ENCODE measurements at places on chromosomes 2 and 18.
A peak's percentile ranks its signal among the peaks of the same experiment; 100 is the strongest.

- peak; percentile 79 for DNase-seq
Measured at GRCh38 chr2:152335726-152336118, 748 bp downstream of the FMNL2 start.

GRCh38 chr2:207778298-207778882 is 8.7 kb upstream of the FZD5 start:
- no peak for DNase-seq

DNA sequence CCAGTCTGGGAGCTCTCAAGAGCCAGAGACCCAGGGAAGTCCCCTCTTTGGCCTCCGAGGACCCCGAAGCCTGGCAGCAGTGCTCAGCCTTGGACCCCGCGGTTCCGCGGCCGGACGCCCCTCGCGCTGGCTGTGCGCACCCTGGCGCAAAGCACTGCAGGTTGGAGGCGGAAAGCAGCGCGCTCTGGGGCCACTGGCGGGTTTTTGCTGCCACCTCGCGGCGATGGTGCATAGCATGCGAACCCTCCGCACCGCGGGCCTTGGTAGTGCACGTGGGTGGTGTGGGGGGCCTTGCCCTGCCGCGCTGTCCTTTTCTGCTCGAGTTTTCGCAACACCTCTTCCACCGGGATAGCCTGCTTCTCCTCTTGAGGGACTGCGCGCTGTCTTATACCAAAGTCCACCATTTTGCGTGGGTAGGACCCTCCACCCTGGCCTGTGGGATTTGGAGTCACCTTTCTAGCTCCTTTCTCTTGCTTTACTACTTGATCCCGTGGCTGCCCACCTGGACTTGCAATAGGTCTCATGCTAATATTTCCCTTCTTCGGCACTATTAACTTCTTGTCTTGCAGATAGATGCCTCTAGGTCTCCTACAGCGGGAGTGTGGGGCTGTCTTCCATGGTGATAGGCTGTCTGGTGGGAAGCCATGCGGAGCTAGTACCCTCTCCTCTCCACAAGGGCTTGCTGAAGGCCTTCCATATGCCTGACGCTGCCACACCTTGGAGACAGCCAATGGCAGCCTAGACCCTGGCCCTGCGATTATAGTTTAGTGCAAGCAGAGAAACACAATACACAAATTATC is 14.3 kb downstream of the SIX3 start:
- peak; percentile 77 for DNase-seq

DNA sequence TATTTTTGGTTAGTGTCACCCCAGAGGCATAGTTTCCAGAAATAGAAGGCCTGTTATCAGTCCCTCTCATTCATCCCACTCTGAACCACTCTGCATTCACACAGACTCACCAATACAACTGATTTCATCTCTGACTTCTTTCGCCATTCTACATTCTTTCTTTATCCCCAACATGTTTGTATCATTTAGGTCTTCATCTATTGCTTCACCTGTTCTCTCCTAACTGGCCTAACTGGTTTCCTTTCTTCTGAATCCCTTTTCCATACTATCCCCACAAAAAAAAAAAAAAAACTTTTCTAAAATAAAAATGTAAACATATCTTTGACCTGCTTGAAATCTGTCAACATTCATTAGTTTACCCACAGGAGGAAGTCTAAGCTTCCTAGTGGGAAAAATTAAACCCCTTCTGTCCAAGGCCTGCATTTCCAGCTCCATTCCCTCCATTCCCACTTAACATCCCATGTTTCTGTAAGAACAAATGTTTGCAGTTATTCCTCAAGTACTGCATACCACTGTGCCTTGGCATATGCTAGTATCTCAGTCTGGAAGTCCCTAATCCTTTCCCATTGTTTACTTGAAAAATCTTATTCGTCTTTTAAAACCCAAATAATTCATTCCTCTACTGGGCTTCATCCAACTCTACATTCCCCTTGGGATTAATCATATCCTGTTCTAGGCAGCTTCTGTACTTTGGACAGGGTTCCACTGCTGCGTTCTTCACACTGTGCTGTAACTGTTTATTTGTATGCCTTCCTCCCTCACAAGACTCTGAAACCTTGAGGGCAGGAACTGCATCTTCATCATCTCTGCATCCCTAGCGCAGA is 68.5 kb downstream of the FIGN start:
- no peak for DNase-seq

GRCh38 chr2:99867770-99868169 is 274.6 kb downstream of the AFF3 start:
- no peak for DNase-seq

DNA sequence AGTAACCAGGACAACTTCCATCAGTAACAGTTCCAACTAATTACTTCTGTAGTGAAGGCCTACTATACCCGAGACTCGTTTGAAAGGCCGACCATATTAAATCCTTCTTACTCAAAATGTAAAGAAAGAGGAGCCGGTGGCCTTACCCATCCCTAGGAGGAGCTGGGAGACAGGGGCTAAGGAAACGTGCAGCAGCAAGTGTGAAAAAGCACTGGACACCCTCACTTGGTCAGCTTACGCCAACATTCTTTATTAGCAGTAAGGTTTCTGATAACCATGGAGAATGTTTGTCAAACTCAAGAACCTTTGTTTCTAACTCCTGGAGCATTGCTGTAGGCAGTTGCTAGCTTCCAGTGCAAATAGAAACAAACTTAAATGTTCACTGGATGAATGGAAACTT is 26.7 kb upstream of the VWA3B start:
- no peak for DNase-seq

GRCh38 chr18:76317136-76317535 is 177.9 kb downstream of the ZNF516 start:
- no peak for DNase-seq

DNA sequence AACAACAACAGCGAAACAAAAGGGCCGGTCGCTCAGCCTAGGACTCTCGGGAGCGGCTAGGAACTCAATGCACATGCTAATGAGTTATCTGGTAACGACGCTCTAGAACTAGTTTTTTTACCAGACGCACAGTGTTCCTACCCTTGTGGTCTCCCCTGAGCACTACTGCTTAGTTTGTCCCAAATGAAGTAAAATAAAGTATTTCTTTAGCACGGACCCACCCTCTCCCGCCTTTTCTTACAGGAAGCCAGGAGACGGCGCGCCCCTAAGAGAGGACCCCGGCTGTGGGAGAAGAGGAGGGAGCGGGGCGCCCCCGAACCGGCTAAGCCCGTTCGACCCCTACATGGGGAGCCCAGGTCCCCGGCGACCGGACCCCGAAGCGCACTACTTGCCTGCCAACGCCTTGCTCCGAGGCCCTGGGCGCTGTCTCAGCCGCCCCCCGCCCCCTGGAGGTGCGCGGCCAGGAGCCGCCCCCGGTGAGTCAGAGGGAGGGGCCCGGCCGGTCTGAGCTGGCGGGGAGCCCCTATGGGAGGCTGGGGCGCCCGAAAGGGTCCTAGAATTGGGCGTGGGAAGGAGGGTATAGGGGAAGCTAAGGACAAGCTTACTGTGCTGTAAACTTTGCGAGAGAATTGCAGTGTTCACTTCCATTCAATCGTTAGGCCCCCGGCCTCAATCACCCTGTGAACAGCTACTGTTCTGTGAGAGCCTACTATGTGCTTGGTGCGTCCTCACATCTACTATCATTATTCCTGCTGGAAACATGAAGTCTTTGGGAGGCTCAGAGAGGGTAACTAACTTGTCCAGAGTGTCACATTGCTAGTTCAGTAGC is 3.6 kb upstream of the CAPG start:
- DNase-seq, result peak; percentile 89

DNA sequence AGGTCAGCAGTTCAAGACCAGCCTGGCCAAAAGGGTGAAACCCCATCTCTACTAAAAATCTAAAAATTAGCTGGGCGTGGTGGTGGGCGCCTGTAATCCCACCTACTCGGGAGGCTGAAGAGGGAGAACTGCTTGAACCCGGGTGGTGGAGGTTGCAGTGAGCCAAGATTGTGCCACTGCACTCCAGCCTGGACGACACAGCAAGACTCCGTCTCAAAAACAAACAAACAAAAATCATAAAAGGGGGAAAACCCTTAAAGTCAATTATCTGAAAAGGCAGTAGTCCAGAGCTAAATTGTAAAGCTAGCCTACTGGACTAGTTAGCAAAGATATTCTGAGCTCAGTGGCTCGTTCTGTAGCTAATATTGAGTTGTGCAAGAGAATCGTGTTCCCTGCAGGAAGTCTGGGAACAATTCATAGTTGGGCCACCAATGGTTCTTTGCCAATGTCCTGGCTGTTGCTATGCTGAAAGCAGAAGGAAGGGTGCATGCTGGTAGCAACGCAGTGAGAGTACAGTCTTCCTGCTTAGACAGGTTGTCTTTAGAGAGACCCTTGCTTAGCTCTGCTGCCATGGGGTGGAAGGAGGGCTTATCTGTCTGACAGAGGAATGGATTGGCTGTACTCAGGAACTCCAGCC is 4.3 kb downstream of the TGOLN2 start:
- no peak for DNase-seq

GRCh38 chr2:223619486-223620129 is 17.4 kb upstream of the SCG2 start:
- DNase-seq, result no peak

- no peak for DNase-seq
Measured at GRCh38 chr2:57084697-57085281, 901.0 kb downstream of the CCDC85A start.

- DNase-seq, result no peak
Measured at GRCh38 chr18:74722237-74722636, 124.6 kb downstream of the ZNF407 start.

- no peak for DNase-seq
Measured at GRCh38 chr18:11368020-11368419, 218.7 kb upstream of the PIEZO2 start.

GRCh38 chr18:70416496-70416895 is 127.7 kb downstream of the SOCS6 start:
- DNase-seq, result no peak

GRCh38 chr18:43933177-43933576 is 655.9 kb upstream of the SYT4 start:
- no peak for DNase-seq

DNA sequence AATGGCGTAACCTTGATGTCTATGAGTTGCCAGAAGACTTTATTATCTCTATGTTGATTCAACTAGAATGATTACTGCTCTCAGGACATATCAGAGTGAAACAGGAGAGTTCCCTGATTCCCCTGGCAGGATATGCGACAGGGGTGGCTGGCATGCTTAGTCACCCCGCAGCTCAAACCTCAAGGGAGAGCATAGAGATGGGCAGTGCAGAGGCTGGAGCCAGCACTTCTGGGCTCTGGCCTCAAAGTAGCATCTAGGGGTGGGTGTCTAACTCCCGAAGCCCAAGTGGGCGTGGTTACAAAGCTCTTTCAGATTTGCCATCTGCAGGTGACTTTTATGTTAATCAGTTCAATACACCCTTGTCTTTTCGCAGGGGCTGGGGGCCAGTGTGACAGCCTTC is 391.6 kb downstream of the ADCYAP1 start:
- no peak for DNase-seq

GRCh38 chr18:75474332-75474731 is 46.8 kb upstream of the SMIM21 start:
- no peak for DNase-seq

- no peak for DNase-seq
Measured at GRCh38 chr2:75074228-75074627, 115.8 kb downstream of the POLE4 start.

DNA sequence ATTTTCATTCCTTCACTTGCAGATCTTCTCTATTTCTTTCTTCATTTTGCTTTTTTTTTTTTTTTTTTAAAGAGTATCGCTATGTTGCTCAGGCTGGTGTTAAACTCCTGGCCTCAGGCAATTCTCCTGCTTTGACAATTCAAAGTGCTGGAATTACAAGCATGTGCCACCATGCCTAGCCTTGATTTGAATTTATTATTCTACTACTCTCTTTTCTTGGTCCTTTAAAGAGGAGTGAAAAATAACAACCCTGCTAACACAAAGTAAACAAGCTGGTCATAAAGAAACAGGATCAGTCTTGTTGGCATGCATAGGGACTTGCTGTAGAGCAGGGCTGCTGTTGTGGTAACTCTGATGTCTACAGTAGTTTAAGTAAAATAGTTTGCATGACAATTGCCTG is 1615.3 kb upstream of the ZEB2 start:
- DNase-seq, result no peak

DNA sequence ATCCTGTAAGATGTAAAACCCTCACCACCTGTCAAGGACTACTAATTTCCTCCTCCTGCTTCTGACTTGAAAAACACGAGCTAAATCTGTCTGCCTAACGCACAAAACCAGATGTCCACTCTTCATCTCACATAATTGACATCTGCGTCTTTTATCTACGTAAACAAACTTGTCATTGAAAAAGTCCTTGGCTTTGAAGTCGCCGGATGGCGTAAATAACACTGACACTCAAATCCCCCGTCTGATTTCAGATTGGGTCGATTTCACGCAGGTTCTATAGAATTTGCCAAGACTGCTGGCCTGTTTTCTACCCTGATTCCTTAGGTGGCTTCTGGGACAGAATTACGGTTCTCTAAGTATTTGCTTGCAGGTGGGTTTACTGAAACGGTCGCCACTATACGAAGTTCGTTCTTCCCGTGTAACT is 539 bp upstream of the MOB4 start:
- DNase-seq, result no peak

GRCh38 chr2:222943820-222944219 is 83.0 kb downstream of the ACSL3 start:
- no peak for DNase-seq

DNA sequence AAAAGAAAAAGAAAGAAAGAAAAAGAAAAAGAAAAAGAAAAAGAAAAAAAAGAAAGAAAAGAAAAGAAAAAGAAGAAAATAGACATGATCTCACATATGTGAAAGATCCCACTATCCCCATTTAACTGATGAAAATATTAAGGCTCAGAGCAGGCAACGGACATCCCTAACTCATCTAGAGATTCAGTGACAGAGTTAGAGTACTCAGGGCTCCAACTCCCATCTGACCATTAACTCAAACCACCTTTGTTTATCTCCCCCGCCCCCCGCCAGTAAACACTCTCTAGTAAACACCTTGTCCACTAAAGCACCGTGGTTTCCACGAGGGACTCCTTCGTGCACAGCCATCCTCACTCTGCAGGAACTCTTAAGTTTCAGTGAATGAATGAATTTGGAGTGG is 142.9 kb downstream of the TGIF1 start:
- DNase-seq, result no peak

GRCh38 chr2:79686884-79687283 is 174.0 kb downstream of the CTNNA2 start:
- no peak for DNase-seq

- DNase-seq, result no peak
Measured at GRCh38 chr18:67135981-67136380, 380.5 kb downstream of the DSEL start.

- no peak for DNase-seq
Measured at GRCh38 chr18:23301972-23302371, 151.1 kb upstream of the RIOK3 start.

- DNase-seq, result no peak
Measured at GRCh38 chr2:33014268-33014667, 67.5 kb downstream of the LTBP1 start.

DNA sequence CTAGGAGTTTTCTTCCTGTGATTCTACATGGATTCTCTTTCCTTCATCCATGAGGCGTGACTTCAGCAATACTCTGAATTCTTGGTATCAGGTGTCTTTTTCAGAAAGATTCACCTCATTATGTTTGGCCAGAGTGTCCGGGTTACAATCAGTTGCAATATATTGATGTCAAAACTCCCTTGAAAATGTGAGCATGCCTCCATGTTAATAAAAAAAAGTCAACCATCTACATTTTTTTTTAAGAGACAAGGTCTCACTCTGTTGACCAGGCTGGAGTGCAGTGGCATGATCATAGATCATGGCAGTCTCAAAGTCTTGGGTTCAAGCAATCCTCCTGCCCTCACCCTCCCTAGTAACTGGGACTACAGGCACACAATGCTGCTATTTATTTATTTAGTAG is 80.9 kb upstream of the NEUROD1 start:
- DNase-seq, result no peak
